Right hindlimb (tissue), 1 donor: ENCODE measurements at places on chromosomes 16 and 17.

- no peak for DNase-seq
Measured at GRCh38 chr16:69349536-69349935, 2.0 kb downstream of the TMED6 start.

GRCh38 chr16:81175325-81175891 is 63.1 kb upstream of the BCO1 start:
- DNase-seq = no peak

GRCh38 chr17:75288770-75289114 is 491 bp downstream of the SLC25A19 start:
- DNase-seq = no peak

DNA sequence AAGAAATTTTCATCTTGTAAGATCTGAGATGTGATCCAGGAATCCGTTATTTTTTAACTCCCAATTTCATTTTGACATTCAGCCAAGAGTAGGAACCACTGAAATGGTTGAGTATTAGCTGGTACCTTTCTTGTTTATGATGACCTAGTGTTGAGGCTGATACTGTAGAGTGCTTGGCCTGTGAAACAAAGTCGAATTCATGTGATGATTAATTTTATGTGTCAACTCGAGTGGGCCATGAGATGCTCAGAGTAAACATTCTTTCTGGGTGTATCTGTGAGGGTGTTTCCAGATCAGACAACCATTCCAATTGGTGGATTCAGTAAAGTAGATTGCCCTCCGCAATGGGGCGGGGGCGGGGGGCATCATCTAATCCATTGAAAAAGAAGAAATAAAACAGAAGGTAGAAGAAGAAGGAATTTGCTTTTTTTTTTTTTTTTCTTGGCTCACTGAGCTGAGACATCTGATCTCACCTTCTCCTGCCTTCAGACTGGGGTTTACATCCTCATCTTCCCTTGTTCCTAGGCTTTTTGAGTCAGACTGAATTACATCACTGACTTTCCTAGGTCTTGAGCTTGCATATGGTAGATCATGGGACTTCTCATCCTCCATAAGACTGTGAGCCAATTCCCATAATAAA is 264.6 kb upstream of the KCNJ16 start:
- DNase-seq = no peak

- DNase-seq = peak; percentile 64
Measured at GRCh38 chr17:44793885-44794842, 35.4 kb downstream of the ADAM11 start.

- DNase-seq = no peak
Measured at GRCh38 chr16:78794581-78795250, 695.3 kb downstream of the WWOX start.

DNA sequence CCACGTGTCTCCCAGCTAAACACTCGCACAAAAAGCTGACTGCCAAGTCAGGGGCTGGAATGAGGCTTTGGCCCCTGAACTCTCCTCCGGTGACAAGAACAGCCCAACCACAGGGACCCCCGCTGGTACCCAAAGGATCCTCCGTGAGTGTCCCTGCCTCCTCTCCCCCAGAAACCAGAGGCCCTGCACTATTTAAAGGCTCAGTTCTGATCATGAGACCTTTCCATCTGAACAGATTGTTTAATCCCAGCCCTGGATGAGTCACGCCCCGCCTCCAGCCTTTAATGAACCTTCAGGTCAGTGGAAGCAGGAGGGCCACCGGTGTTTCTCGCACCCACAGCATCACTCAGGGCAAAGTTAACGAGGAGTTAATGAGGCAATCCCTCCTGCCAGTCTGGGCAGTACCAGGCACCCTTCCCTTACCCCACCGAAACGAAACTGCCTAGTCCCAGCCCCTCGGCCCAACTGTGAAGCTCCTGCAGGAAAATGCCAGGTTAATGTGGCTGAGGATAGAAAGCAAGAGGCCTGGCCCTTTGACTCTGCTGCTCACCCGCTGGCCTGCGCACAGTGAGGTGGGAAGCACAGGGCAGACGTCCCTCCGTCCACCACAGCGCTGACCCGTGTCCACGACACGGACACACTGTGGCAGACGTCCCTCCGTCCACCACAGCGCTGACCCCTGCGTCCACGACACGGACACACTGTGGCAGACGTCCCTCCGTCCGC is 32.4 kb downstream of the TIMM22 start:
- no peak for DNase-seq

DNA sequence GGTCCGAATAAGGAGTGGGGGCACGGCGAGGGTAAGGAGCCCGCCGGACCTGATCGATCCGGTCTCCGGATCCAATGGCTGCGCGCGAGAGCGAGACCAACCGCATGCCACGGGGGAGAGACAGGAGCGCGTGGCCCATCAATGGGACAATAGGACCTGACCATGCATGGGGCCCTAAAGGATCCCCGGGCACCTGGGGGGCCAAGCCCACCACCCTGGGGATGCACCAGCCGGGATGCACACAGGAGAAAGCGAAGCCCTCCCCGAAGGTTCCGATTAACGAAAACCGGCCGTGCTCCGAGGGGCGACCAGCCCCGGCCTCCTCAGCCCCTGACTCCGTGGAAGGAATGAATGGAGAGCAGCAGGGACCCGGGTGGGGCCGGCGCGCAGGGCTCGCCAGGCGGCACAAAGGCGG is 525 bp downstream of the JPT1 start:
- peak; percentile 55 for DNase-seq

GRCh38 chr16:66451548-66451947 is 24.5 kb downstream of the BEAN1 start:
- DNase-seq = no peak

GRCh38 chr17:3038941-3039340 is 24.5 kb downstream of the OR1D5 start:
- DNase-seq = no peak

DNA sequence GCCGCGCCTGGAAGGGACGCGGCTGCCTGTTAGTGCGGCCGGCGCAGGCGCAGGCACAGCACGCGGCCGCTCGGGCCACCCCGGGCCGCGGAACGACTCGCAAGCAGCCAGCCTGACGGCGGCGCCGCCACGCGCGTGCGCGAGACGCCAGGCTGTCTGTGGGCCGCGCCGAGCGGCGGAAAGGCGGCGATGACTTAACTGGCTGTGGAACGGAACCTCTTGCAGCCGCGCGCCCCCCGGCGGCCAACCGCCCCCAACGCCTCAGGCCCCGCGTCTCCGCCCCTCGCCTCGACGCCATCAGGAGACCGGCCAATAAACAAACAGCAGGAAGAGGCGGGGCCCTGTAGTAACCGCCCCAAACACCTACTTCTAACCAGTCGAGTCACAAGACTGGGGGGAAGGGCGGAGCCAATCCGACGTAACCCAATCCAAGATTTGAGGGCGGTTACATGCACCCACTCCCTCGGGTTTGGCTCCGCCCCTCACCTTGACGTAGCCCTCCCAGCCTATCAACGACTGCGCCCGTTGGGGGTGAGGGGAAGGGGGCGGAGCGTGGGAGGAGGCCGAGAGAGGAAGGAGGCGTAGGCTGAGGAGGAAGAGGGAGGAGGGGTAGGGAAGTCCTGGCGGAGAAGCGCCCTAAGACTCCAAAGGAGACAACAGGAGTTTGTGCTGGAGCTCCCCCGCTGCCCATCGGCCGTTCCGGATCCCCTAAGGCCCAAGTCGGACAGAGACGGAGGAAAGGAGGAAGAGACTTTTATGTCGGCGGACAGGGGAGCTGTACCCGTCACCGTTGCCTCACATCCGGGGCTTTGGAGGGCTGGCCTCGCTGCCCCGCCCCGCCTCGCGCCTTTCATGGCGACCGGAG is at the start of gene FBRS:
TSS of gene FBRS (plus strand) at position 566 of the 865 bp plus-strand sequence. CDS start 1,088 bp downstream, outside the sequence.
- DNase-seq = peak; percentile 100

GRCh38 chr17:41697122-41697962 is 8.7 kb downstream of the EIF1 start:
- DNase-seq = peak; percentile 57

DNA sequence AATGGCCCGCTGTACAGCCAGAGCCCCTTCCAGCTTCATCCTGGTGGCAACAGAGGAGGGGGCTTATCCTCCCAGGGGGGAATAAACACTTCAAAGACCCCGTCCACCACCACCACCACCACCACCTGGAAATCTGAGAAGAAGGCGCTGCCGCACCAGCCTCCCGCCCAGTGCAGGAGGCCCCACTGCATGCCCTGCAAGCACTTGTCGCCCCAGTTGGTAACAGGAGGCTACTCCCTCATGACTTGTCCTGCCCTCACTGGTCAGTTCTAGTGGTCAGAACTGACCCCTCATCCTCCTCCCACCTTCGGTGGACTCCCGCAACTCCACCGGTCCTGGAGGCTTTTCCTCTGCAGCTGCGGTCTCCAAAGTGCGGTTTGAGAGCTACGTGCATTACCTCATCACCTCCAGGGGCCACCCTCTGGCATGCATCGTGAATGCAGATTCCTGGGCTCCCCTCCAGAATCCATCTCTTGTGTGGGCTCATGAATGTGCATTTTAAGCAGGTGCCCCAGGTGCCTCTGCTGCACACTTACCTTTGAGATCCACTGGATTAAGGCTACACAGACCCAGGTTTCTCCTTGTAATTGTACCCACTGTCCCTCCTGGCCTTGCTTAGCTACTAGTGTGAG is 71.8 kb downstream of the SRCIN1 start:
- DNase-seq = no peak

DNA sequence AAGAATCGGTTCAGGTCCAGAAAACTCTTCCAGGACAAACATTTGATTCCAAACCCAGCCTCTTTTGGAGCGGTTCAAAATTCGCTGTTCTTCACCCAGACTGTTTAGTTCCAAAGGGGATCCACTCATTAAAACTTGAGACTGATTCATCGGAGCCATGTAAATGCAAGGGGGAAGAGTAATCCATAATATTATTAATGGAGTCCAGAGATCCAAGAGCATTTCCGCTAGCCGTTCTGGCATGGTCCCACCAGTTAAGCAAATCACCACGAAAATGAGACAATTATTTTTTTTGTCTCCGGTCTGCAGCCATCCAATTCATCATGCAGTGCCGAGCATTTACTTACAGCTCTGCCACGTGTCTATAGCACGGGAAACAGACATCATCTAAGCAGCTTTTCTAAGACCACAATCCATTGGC is 15.1 kb downstream of the CDH8 start:
- DNase-seq = peak; percentile 56

- no peak for DNase-seq
Measured at GRCh38 chr16:19708296-19709205, 9.5 kb downstream of the KNOP1 start.

GRCh38 chr16:80202831-80203413 is 337.9 kb upstream of the DYNLRB2 start:
- no peak for DNase-seq

- DNase-seq = no peak
Measured at GRCh38 chr17:37365589-37365988, 10.2 kb upstream of the C17orf78 start.

DNA sequence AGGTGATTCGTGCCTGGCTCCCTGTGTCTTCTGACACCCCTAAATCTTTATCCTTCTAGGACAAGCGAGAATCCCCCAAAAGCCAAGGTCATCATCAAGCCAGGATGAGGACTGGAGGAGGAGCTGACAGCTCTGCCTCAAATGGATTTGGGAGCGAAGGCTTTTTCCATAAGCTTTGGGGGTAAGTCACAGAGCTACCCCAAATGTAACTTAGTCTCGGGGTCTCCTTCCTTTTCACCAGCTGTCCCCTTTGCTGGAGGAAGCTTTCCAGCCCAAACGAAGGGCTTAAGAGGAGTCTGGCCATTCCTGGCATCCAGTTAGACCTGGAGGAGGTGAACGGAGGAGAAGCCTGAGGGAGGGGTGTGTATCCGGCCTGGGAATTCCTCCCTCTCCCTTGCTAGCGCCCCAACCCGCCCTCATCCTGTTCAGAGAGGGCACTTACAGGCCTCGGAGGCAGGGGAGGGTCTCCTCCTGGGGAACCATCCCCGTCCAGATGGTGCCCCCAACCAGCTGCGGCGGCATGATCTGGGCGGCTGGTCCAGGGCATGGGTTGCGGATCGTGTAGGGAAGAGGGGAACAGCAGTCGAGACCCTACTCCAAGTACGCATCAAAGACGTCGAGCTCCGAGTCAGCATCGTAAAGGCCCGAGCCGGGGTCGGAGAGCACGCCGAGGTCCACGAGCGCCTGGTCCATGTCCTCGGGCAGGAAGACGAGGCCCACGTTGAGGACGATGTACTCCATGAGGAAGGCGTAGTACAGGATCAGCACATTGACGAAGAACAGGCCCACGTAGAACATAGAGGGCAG is 938 bp downstream of the DEXI start:
- DNase-seq = no peak

GRCh38 chr17:6924208-6924607 is 71.6 kb upstream of the ALOX12 start:
- no peak for DNase-seq

- peak; percentile 84 for DNase-seq
Measured at GRCh38 chr17:385178-385835, 32.7 kb upstream of the RPH3AL start.

GRCh38 chr16:63312346-63312745 is 1276.1 kb upstream of the CDH8 start:
- DNase-seq = no peak

DNA sequence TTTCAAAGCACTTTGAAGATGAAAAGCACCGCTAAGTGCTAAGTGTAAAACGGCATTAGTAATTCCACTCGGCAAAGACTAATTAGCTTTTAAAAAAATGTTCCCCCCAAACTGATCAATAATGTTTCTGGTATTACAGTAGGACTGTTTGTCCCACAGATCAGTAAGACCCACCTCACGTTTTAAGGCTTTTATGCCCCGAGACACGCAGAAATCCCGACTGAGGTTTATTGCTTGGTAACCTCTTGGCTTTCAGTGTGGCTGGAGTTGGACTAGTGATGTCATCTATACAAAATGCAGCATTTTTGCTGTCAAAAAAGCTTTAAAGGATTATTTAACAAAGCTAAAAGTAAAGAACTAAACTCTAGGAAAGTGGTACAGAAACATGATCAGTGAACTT is 414.6 kb upstream of the PSMD7 start:
- no peak for DNase-seq

DNA sequence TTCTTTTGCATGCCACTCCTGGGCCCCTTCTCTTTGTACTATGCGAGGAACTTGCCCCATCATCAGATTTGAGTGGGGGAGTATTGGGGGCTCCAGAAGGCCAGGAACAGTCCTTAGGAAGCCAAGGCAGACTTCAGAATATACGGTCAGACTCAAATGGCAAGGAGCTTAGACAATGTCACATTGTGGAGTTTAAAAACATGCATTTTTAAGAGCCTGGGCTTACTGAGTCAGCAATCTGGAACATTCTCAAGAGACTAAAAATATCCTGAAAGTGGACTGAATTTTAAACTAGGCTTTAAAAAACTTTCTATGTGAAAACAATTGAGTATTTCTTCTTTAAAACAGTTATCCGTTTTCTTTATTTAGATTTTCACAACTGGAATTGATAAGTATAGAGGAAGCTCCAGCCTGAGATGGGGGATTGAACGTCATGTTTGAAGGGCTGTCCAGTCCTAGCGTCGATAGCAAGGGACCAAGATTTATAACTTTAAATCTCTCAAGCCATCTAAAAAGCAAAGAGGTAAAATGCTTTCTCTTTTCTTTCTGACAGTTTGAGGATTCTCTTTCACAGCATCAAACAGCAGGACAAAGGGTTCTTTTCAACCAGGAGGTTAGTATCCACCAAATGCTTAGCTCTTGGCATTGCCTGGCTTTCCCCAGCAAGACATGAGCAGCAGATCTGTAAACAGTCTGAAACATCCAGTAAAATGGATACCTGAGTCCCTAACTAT is 45.8 kb upstream of the CDRT4 start:
- no peak for DNase-seq

- DNase-seq = no peak
Measured at GRCh38 chr16:69880640-69881133, 70.4 kb upstream of the CLEC18A start.

- DNase-seq = no peak
Measured at GRCh38 chr17:12068946-12069345, 48.3 kb downstream of the MAP2K4 start.

- DNase-seq = no peak
Measured at GRCh38 chr16:3759736-3760135, 42.4 kb upstream of the TRAP1 start.

- DNase-seq = no peak
Measured at GRCh38 chr16:49422896-49423295, 49.3 kb downstream of the C16orf78 start.
